ENCODE measurements at places on chromosomes 4 and X.

GRCh38 chrX:24925430-24925829 lies 90.3 kb downstream of the ARX start:
- DNase-seq: no peak

GRCh38 chr4:51885363-51885762 lies 42.4 kb downstream of the DCUN1D4 start:
- DNase-seq: no peak

- DNase-seq: no peak
These were observed 2.4 kb downstream of the RNF175 start for GRCh38 chr4:153757407-153757806.

GRCh38 chrX:129706400-129707072 lies 32.2 kb upstream of the XPNPEP2 start:
- peak; percentile 75 for DNase-seq

DNA sequence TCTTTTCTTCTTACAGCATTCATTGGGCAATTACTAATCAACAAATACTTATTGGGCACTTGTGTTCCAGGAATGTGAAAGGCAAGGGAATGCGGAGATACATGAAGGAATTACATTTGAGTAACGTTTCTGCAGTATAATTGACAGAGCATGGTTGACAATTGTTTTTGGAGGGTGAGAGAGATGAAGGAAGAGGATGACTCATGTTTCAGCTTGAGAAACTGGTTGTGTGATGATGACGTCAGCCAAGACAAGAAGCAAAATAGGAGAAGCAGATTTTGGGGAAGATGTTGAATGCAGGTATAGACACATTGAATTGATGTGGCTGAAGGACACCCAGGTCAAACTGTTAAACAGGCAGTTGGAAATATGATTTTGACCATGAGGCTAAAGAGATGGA lies 8.0 kb upstream of the CPEB2 start:
- DNase-seq: no peak

- no peak for DNase-seq
These were observed 205.8 kb upstream of the BOD1L1 start for GRCh38 chr4:13833171-13833804.

DNA sequence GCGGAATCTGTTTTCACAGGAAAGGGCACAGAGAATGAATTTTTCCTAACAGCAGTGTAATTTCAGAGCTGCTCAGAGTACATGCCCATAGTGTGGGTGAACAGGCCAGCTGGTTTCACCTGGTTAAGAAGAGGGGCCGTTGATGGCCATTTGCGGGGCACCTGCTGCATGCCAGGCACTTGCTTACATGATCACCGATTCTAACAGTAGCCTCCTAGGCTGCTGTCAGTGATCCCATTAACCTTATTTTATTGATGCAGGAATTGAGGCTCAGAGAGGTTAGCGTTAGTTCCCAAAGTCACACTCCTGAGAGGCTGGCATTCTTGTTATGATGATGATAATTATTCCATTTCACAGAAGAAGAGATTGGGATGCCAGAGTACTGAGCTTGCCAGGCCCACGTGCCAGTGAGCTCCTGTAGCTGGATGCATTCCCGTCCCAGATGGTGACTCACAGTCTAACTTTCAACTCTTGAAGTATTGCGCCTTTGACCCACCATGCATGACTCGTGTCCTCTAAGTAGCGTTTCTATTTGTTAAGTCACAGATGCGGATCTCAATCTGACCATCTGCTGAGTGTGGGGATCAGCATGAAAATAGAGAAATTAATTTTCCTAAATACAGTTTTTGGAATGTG lies 76.5 kb downstream of the PSAPL1 start:
- DNase-seq: peak; percentile 46

- no peak for DNase-seq
These were observed 197.1 kb downstream of the SPRY1 start for GRCh38 chr4:123593655-123594054.

DNA sequence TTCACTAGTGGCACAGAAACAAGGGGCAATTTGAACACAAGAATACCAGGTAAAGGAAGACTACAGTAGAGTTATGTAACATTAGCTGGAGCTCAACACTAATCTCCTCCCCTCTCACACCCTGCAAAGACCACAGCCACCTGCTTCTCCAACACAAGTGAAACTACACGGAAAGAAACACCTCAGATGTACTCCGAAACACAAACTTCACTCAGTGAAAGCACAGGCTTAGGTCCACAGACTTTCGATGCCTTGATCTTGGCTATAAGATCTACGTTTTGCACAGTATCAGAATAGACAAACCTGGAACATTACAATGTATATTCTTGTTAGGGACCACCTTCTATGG lies 7.6 kb downstream of the ACSL1 start:
- no peak for DNase-seq

DNA sequence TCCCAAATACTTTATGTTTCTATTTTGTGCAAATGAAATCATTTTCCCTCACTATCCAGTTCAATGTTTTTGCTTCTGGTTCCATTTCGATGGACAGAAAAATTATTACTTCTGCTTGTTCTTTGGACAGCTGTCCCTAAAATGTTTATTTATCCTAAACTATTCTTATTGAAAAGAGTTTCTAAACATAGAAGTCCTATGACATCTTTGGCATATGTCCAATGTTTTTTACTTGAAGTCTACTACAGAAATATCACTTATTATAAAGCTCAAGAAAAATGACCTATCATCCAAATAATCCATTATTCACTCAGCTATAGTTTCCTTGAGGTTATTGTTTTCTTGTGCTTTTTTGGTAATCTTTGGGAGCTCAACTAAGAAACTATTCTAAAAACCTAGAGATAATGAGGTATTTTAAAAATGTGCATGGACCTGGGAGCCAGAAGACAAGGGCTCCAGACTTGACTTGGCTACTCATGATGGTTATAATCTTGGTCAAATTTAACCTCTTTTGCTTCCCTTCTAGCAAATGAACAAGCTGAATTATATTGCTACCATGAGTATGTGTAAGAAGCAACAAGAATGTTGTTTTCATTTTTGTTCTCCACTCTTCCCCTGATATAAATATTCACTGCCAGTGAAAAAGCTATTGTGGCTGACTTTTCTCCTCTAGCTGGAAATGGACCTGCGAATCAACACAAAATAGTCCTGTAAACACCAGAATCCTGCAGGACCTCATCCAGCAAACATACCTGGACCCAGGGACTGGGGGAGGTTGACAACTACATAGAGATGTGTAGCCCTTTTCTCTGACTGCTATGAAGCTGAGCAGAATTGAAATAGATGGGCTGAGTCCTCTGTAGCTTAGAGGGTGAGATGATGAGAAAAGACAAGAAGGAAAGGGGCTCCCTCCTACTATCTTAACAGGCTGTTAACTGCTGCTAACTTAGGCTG lies 137.4 kb downstream of the FRYL start:
- DNase-seq: no peak

DNA sequence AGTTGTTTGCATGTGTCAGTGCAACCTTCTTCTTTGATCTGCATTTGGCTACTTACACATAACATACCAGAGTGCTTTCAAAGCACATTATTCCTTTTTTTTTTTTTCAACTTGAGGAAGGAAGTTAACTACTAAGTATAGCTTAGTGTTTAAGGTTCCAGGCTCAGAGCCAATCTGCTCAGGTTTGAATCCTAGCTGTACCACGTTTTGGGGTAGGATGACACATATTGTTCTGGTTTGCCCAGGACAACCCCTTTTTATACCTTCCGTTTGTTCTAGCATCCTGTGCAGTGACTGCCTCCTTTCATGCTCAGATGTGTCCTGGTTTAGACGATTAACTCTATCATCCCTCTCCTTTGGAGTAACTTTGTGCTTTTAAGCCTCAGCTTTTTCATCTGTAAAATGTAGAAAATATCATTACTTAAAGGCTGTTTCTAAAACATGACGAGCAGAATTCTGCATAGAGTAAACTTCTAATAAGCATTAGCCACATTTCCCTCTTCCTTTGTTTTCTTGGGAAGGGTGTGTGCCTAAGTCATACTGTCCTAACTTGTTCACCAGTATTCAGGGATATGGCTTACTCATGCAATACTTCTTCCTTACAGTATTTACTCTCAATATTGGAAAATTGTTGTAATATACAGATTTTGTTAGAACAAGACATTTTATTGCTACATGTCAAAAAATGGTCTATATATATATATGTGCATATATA lies 281.3 kb downstream of the C4orf33 start:
- DNase-seq: no peak

GRCh38 chrX:155086202-155086840 lies 15.0 kb downstream of the BRCC3 start:
- DNase-seq: no peak

DNA sequence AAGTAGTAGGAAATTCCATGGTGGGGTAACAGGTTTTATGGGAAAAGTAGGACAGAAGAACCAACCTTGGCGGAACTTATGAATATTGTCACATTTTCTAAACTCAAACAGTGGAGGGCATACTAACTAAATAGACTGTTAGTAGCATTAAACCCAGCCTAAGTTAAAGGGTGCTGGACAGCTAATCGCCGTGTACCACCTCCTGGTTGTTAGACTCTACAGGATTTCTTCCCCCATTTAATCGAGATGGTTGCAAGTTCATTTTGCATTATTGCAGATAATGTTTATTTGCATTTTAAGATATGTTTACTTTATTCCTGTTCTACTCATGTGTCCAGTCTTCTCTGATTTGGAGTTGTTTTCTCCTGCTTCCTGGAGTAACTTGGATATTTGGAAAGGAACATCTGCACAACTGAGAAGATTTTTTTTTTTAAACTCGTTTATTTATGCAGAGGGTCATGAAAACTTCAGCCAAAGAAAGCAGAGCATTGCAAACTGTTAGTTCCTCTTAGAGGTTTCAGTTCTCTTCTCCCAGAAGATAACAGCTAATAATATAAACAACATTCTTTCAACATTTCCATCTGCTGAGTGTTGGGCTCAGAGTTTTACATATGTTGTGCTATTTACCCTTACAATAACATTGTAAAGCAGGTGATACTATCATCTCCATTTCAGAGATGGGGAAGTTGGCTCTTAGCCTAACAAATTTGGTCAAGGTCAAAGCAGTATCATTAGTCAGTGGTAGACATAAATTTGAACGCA lies 51.5 kb upstream of the TBC1D9 start:
- no peak for DNase-seq

- DNase-seq: no peak
These were observed 443.3 kb downstream of the GBA3 start for GRCh38 chr4:23135792-23136645.

GRCh38 chrX:8591501-8591900 lies 126.9 kb downstream of the VCX3B start:
- no peak for DNase-seq

GRCh38 chr4:15035159-15035558 lies 32.9 kb downstream of the CPEB2 start:
- DNase-seq: no peak

- no peak for DNase-seq
These were observed 712.4 kb upstream of the LCORL start for GRCh38 chr4:18733961-18734360.

DNA sequence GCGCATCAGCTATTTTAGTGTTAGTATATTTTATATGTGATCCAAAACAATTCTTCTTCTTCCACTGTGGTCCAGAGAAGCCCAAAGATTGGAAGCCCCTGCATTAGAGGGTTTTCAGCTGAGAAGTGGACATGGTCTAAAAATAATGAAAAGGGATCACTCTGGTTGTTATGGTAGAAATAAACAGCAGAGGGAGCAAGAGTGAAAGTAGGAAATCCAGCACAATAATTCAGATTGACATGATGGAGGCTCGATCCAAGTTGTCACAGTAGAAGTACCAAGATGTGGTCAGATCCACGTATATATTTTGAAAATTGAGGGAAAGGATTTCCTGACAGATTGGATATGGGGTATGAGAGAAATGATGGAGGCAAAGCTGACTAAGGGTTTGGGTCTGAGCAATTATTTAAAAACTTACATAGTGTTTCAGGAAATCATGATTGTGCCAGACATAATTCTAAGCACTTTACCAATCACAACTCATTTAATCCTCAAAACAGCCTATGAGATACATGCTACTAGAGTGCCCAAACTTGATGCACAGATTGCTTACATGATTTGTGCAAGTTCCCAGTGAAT lies 17.0 kb upstream of the TMEM144 start:
- DNase-seq: no peak

DNA sequence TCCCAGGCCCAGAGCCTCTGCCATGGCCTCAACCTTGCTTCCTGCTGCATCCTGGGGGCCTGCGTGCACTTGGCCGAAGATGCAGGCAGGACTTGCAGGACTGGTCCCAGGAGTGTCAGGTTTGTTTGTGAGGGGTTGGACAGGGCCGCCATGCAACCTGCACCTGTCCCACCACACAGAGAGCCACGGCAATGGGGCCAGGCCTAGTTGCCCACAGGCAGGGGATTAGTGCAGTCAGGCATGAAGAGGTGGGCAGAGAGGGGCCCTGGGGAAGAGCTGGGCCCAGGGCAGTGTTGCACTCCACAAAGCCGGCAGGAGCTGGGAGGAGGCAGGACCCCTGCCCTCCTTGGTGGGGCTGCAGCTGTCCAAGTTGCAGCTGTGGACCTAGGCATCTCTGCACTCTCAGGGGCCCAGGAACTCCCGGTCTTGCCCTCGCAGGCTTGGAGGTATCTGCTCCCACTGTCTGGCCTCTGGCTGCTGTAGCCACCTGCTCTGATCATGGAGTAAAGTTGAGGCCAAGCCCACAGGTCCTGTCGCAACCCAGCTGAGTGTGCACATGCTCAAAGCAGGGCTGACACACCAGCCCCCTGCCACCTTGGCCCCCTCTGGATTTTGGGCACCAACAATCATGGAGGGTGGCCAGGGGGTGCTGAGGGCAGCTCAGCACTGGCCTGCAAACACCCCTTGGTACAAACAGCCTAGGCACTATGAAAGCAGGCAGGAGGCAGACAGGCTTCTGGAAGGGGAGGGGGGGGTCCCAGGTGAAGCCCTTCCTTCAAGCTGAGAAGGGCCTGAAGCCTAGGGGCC lies 190.4 kb upstream of the PCDH10 start:
- no peak for DNase-seq

GRCh38 chrX:25561190-25561589 lies 545.4 kb upstream of the ARX start:
- DNase-seq: no peak

GRCh38 chr4:39484582-39485272 lies 25.9 kb downstream of the LIAS start:
- DNase-seq: no peak

GRCh38 chr4:150769248-150769647 lies 187.3 kb downstream of the MAB21L2 start:
- no peak for DNase-seq

DNA sequence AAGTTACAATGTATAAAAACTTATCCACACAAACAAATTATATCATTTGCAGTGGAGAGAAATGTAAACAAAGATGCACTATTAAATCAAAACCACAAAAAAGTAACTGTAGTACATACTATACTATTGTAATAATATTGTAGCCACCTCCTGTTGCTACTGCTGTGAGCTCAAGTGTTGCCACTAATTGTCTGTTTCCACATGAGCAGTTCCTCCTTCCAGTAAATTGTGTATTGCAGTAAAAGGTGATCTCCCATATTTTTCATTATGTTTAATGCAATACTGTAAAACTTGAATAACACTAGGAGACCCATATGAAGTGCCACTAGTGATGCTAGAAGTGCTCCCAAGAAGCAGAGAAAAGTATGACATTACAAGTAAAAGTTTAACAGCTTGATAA lies 11.7 kb downstream of the LIN54 start:
- no peak for DNase-seq

DNA sequence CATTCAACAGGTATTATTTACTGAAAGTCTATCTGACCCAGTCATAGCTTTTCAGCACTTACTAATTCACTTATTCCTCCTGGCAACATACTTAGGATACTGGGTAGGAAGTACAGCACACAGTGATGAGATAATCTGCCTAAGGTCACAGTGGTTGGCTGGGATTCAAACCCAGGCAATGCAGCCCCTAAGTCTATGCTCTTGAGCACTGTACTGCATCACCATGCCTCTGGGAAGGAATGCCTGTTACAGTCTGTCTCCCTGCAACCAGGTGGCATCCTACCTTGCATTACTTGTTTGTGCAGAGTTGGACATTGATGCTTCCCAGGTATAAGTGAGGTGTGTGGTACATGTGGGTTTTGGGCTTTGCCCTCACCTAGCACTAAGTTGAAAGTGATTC lies 21.5 kb upstream of the LRAT start:
- no peak for DNase-seq

All from amygdala (tissue), 56 donors.